ENCODE measurements at places on chromosomes 3 and 15. TPM values are rescaled to one million over a fixed set of nuclear protein-coding genes. Genes with fewer than 3 reads are reported as not detected.
A peak's percentile ranks its signal among the peaks of the same experiment; 100 is the strongest.

Gene ESYT3
- total RNA-seq, result 0.32 TPM

Gene PRR20G
- not detected for total RNA-seq

Gene IL20RB
- 2.2 TPM for total RNA-seq

- DNase-seq, result no peak
- H3K4me3 ChIP-seq, result no peak overlapping the region
- H3K27ac ChIP-seq, result peak overlapping the region; percentile 70
- H3K4me1 ChIP-seq, result no peaks in the 10 kb centered on the region
Measured at GRCh38 chr3:190532731-190533203, 18.9 kb downstream of the IL1RAP start.

DNA sequence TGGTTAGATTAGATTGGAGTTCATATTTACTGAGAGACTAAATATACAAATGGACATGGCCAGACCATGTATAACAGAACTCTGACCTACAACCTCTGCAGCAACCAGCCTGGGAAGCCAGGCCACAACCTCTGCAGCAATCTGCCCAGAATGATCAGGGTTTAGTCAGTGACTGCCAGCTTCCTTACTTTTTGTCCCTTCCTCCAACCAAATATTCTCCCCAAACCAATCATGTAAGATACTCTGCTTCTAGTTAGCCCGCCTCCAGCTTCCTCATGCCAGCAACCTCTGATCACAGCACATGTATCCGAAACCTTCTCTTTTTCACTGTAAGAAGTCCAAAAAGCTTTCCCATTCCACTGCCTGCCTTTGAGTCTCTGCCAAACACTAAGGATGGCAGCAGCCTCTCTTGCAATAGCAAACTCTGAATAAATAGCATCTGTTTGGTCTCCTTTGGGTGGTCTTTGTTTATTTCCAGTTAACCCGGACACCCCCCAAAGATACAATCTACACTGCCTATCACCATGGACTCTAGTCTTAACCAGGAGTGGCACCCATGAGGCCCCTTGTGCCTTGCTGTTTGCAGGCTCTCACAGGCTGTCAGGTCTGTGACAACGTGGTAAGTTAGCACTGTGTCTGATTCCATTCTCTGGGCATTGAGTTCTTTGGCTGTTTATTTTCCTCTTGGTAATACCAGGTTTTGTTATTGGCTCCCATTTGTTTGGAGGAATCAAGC is 102.2 kb downstream of the ERC2 start:
- DNase-seq, result no peak
- no peaks in the 10 kb centered on the region for H3K4me1 ChIP-seq
- H3K27ac ChIP-seq, result no peak overlapping the region
- no peaks in the 10 kb centered on the region for H3K27me3 ChIP-seq
- H3K4me3 ChIP-seq, result no peak overlapping the region
- H3K36me3 ChIP-seq, result no peaks in the 10 kb centered on the region

DNA sequence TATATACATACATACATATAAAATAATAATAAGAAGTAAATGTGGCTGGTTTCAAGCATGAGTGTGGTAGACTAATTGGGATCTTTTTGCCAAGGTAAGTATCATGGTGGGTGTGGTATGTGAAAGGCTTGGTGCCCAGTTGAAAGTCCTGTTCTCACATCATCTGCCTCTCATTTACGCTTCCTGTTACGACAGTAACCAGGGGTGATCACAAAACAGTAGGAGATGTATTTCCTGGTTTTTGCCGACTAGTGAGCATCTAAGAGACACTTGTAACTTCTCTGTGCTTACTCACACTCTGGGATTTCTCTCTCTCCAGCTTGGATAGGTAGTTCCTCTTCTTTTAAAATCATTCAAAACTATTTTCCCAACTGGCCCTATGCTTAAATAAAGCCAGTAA is 1028.3 kb upstream of the NR2F2 start:
- no peak for DNase-seq
- H3K4me3 ChIP-seq, result no peak overlapping the region
- H3K27ac ChIP-seq, result no peak overlapping the region
- no peaks in the 10 kb centered on the region for H3K27me3 ChIP-seq
- no peaks in the 10 kb centered on the region for H3K36me3 ChIP-seq

DNA sequence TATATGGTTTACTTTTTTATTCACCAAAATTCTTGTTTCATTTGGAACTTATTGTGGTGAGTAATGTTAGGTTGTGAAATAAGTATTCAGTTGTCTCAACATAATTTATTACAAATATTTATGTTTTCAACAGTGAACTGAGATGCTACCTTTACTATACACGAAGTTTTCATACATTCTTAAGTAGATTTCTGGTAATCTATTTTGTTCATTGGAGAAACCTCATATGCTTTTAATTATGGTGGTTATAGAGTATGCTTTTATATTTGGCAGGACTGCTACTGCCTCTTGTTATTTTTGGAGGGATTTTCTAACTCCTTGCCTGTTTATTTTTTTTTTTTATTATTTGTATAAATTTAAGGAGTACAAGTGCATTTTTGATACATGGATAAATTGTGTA is 253.1 kb downstream of the NLGN1 start:
- no peaks in the 10 kb centered on the region for H3K4me1 ChIP-seq
- no peaks in the 10 kb centered on the region for H3K27me3 ChIP-seq
- DNase-seq, result no peak
- H3K36me3 ChIP-seq, result no peaks in the 10 kb centered on the region

DNA sequence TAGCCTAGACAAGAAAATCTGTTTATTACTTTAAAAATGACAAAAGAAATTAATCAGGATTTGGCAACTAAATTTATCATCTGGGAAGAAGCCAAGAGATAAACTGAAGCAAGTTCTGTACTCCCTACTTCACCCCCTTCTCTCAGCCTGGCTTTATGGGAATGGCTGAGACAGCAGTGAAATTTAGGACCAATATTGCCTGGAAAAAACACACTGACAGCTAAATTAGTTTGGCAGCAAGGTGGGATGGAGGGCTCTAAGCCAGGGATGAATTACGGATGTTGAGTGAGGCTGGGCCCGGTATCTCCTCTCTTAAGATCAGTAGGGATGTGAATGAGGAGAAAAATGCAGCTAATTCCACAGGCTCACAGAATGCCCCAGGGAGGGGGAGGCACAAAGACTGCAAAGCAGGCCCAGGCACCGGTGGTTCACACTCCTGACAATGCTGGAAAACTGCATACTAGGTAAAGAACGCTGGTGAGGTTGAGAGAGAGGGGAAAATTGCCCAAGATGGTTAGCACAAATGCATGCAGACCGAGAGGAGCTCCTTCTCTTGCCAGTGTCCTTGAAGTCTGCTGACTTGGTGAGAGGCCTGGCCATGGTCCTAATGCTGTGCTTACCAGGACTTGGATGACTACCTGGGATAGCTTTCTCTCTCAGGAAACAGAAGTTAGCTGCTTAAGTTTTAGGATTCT is 89.0 kb downstream of the WDR76 start:
- peak overlapping the region; percentile 39 for H3K27ac ChIP-seq
- H3K36me3 ChIP-seq, result no peaks in the 10 kb centered on the region
- no peaks in the 10 kb centered on the region for H3K4me1 ChIP-seq
- no peak overlapping the region for H3K4me3 ChIP-seq

DNA sequence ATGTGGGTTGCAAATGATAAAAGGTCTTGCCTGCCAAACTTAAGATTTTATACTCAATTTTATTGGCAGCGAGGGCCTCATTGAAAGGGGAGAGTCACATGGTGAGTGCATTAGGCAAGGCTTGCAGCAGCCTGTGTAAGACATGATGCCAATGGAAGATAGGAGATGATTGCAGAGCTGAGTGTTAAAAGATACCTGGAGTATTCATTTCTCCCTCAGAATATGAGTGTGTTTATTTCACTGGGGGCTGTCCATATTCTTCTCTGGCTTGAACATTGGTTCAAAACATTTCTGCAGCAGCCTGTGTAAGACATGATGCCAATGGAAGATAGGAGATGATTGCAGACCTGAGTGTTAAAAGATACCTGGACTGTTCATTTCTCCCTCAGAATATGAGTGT is 165.2 kb upstream of the NUDT16 start:
- no peak for DNase-seq
- no peaks in the 10 kb centered on the region for H3K4me1 ChIP-seq
- no peak overlapping the region for H3K27ac ChIP-seq

- no peaks in the 10 kb centered on the region for H3K4me1 ChIP-seq
- H3K4me3 ChIP-seq, result no peak overlapping the region
- no peak for DNase-seq
- H3K27ac ChIP-seq, result no peak overlapping the region
- H3K27me3 ChIP-seq, result no peaks in the 10 kb centered on the region
Measured at GRCh38 chr15:70679919-70680231, 83.5 kb downstream of the UACA start.

All from breast epithelium (tissue), 4 donors.